ENCODE measurements at places on chromosomes 11 and 22.
A peak's percentile ranks its signal among the peaks of the same experiment; 100 is the strongest.

GRCh38 chr22:38941488-38941987 is 15.9 kb upstream of the APOBEC3A start:
- DNase-seq: no peak

DNA sequence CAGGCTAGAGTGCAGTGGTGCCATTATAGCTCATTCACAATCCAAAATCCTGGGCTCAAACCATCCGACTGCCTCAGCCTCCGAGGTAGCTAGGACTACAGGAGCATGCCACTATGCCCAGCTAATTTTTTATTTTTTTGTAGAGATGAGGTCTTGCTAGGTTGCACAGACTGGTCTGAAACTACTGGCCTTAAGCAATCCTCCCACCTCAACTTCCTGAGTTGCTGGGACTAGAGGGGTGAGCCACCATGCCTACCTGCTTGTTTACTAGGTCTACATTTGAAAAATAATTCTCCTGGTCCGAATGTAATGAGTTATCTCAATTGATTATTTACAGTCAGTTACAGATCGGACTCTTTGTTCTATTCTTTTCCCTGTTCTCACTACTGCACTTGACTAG is 22.0 kb downstream of the TAF1D start:
- DNase-seq: no peak

DNA sequence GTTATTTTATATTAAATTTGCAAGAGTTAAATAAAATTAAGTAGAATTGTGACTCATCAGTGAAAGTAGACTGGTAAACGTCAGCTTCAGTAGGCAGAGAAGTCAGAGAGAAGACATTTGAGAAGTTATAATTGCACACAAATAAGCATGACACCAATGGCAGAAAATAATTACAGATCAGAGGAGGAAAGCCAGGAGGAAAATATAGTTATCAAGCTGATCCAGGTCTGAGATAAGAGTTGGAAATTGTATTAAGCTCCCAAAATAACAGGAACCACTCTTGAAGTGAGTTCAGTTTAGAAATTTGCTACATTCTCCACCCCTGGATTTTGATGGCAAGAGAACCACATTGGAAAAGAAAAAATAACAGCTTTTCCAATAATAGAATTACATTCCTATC is 533.8 kb upstream of the CHORDC1 start:
- no peak for DNase-seq

DNA sequence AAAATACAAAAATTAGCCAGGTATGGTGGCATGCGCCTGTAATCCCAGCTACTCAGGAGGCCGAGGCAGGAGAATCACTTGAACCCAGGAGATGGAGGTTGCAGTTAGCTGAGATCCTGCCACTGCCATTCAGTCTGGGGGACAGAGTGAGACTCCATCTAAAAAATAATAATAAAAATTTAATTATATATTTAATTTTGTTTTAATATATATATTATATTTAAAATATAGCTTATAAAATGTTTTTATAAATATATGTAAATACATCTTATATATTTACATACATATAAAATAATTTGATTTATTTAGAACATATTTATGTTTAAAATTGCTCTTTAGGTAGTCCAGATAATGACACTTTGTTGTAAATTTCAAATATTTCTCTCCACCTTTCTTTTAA is 82.9 kb downstream of the SPON1 start:
- DNase-seq: no peak

DNA sequence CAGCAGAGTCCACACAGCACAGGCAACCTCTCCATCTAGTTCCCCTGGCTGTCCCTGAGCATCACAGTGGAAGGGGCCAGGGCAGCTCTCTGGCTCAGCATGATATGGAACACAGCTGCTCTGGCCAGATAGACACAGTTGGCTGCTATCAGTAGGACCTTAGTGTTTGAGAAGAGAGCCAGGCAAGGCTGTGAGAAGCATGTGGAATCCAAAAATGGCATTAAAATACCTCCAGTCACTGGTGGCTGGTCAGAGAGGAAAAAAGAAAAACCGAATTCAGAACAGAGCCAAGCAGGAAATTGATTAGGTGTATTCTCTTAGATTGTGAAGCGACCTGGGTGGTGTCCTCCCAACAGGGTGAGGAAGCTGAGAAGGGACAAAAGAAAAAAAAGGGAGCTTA is 27.9 kb downstream of the SERPINH1 start:
- no peak for DNase-seq

DNA sequence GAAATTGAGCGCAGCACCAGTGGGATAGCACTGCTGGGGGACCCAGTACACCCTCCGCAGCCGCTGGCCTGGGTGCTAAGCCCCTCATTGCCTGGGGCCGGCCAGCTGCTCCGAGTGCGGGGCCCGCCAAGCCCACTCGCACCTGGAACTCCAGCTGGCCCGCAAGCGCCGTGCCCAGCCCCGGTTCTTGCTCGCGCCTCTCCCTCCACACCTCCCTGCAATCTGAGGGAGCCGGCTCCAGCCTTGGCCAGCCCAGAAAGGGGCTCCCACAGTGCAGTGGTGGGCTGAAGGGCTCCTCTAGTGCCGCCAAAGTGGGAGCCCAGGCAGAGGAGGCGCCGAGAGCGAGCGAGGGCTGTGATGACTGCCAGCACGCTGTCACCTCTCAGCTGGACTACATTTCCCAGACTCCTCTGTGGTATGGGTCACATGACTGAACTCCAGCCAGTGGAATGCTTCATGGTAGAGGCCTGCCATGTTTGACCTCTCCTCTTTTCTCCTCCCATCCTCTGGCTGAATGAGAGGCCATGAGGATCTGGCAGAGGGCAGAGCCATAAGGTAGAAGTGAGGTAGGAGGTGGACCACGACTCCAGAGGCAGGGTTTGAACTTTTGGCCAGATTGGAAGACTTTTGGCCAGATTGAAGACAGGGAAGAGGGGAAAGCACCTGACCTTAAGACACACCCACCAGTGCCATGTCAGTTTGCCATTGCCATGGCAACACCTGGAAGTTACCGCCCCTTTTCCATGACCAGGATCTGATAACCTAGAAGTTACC is 6.2 kb downstream of the MRGPRD start:
- no peak for DNase-seq

DNA sequence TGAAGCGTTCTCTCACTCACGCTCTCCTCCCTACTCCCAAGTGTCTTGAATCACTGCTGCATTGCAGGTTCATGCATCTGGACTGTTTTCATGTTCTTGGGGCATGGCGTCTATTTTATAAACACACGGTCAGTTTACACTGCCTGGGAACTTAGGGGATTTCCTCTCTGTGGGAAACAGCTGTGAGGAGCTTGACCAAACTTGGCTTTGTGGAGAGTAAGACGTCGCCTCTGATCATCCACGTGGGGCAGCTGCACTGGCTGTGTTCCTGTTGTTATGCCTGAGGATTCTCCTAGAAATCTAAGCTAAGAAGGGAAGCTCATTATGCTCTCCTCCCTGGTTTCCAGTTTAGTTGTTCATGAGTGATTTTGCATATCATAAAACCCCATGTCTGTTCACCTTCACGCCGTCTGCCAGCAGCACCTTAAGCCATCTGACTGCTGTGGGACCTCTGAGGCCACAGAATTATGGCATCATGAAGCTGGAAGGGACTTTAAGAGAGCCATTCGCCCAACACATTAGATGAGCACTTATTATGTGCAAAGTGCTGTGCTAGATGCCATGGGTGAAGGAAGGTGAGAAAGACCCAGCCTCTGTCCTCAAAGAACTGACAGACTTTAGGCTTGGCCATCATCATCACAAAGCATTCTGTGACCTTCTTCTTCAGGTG is 38.8 kb upstream of the POU2AF1 start:
- DNase-seq: no peak

- no peak for DNase-seq
Measured at GRCh38 chr22:22948651-22949571, 61.3 kb downstream of the IGLL5 start.

DNA sequence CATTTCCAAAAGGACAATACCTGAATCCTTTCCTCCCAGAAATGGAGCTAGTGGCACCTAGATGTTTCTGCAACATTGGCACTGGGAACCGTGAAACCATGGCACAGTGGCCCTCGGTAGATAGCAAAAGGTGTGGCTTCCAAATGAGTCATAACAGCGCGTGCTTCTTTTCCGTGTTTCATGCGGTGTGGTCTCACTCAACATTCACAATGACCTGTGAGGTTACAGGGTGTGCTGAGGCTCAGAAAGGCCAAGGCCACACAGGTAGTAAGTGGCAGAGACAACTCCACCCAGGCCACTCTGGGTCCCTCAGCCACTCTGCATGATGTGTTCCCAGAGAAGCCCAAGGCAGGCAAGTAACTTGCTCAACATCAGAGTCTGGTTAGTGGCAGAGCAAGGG is 67.4 kb downstream of the TP53I11 start:
- no peak for DNase-seq

DNA sequence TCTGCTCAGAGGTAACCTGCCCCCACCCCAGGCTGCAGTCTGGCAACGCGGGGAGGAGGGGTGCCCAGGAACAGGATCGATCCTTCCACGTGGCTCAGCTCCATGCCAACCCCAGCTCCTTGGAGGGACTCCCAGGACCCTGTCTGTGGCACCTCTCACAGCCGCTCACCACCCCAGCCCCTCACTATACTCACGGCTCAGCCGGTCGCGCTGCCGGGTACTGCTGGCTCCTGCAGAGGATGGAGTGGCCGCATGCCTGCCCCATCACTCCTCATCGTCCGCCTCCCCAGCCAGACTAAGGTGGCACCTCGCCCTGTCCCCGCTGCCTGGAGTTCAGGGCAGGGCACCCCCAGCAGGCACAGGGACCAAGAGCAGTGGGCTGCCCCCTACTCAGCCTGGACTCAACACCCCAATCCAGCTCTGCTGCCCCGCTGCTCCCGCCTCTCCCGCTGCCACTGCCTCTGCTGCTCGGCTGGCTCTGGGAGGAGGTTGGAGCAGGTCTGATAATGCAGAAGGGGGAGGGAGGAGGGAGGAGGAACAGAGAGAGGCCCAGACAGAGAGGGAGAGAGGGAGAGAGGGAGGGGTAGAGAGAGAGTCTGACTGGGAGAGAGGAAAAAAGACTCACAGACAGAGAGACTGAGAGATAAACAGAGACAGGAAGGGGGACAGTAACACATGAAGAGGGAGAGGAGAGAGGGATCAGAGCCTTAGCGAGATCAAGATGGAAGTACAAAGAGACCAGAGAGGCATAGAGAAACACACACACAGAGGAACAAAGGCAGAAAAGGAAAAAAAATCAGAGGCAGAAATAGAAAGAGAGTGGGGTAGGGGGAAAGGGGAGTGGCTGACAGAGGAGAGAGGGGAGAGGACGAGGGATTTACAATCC is at the start of gene PDE2A:
Gene PDE2A (minus strand): TSS at position 480 of the 886 bp plus-strand sequence. CDS start 215 bp downstream, at position 265.
- no peak for DNase-seq

- no peak for DNase-seq
Measured at GRCh38 chr11:70668204-70669202, 270.2 kb downstream of the CTTN start.

GRCh38 chr11:65649656-65650546 is 12.0 kb downstream of the SIPA1 start:
- no peak for DNase-seq

GRCh38 chr11:8732324-8732670 is 49.7 kb downstream of the RPL27A start:
- DNase-seq: no peak

DNA sequence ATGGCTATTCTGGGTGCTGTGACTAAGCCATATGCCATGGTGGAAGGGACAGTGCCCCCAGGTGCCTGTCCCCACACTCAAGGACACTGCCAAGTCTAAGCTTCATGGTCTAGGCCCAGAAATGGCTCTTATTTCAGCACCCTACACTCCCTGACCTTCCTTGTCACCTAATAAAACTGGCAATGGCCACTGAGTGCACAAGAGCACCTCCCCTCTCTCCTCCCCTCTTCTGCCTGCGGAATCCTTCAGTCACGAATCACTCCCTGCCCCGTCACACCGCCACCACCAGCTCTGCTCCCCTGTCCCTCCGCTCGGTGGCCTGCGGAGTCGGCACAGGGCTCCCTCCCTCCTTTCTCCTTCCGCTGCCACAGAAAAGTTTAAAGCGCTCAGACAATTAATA is 19.0 kb upstream of the LMO1 start:
- no peak for DNase-seq

DNA sequence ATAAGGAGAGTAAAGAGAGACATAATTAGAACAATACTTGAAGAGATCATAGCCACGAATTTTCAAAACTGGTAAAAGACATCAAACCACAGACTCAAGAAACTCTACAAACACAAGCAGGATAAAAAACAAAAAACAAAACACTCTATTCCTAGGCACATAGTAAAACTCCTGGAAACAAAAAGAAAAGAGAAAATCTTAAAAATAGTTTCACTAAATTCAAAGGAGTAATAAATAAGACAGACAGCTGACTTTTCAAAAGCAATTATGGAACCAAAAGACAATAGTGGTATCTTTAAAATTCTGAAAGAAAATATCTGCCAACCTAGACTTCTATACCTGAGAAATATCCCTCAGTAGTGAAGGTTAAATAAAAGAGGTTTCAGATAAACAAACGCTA is 9.2 kb upstream of the NARS2 start:
- DNase-seq: no peak

- no peak for DNase-seq
Measured at GRCh38 chr11:26778000-26778757, 56.3 kb upstream of the SLC5A12 start.

GRCh38 chr11:42169191-42169590 is 709.7 kb upstream of the LRRC4C start:
- no peak for DNase-seq

DNA sequence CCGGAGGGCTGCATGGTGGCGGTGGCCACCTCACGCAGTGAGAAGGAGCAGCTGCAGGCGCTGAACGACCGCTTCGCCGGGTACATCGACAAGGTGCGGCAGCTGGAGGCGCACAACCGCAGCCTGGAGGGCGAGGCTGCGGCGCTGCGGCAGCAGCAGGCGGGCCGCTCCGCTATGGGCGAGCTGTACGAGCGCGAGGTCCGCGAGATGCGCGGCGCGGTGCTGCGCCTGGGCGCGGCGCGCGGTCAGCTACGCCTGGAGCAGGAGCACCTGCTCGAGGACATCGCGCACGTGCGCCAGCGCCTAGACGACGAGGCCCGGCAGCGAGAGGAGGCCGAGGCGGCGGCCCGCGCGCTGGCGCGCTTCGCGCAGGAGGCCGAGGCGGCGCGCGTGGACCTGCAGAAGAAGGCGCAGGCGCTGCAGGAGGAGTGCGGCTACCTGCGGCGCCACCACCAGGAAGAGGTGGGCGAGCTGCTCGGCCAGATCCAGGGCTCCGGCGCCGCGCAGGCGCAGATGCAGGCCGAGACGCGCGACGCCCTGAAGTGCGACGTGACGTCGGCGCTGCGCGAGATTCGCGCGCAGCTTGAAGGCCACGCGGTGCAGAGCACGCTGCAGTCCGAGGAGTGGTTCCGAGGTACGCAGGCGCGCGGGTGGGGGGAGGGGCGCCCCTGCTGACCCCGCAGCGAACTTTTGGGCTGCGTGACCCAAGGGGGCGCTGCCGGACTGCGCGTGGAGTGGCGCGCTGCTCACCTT is 670 bp downstream of the NEFH start:
- peak; percentile 78 for DNase-seq

DNA sequence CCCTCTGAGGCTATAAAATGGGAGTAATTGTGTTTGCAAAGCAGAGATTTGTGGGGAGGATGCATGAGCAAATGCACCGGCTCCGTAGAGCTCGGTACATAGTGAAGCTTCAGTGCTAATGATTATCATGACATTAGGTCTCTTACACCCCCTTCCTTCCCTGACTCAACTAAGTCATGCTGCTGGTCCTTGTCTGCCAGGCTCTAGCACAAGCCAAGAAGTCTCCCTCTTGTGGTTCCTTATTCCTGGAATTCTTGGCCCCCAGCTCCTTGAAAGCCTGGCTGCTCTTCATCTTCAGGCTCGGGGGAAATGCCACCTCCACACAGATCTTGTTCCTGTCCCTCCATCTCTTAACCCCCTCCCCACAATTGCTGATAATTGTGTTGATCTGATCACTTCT is 45.7 kb upstream of the SYT13 start:
- no peak for DNase-seq

- no peak for DNase-seq
Measured at GRCh38 chr11:31649129-31649966, 139.8 kb downstream of the ELP4 start.

- peak; percentile 4 for DNase-seq
Measured at GRCh38 chr11:115222218-115222862, 281.9 kb downstream of the CADM1 start.

Measured in frontal cortex (tissue), 4 donors.